ENCODE measurements at places on chromosomes 3 and 15.

DNA sequence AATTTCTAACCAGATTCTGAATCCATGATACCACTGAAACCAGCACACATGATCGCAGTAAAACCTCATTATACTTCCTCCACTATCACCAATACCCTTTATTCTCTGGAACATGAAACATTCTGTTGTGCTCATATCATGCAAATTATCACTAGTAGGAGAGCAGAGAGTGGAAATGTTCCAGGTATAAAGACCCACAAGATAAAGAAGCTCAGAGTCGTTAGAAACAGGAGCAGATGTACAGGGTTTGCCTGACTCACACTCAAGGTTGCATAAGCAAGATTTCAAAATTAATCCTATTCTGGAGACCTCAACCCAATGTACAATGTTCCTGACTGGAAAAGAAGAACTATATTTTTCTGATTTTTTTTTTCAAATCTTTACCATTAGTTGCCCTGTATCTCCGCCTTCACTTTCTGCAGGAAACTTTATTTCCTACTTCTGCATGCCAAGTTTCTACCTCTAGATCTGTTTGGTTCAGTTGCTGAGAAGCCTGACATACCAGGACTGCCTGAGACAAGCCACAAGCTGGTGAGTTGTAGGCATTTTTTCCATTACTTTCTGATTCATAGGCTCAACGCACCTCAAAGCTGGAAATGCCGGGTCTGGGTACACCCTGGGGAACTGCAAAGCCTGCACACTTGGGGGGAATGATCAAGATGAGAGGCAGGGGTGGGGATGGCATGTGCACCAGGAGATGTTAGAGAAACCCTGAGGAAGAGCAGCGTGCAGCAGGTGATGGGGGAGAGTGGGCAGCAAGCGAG is at the start of gene CCR2:
TSS of gene CCR2 (plus strand) at position 465 of the 764 bp plus-strand sequence. CDS start 3,417 bp downstream, outside the sequence.
- DNase-seq = no peak

GRCh38 chr3:152853196-152853595 is 18.3 kb downstream of the P2RY1 start:
- DNase-seq = no peak

GRCh38 chr3:170476291-170476690 is 57.6 kb downstream of the CLDN11 start:
- DNase-seq = no peak

- DNase-seq = no peak
Observed at GRCh38 chr3:170162630-170163029, 18.9 kb downstream of the PHC3 start.

GRCh38 chr3:7547826-7548225 is 686.9 kb downstream of the GRM7 start:
- DNase-seq = no peak

GRCh38 chr3:181431748-181432147 is 280.0 kb upstream of the SOX2 start:
- DNase-seq = no peak

- DNase-seq = no peak
Observed at GRCh38 chr3:158403013-158403412, 168.0 kb upstream of the MLF1 start.

DNA sequence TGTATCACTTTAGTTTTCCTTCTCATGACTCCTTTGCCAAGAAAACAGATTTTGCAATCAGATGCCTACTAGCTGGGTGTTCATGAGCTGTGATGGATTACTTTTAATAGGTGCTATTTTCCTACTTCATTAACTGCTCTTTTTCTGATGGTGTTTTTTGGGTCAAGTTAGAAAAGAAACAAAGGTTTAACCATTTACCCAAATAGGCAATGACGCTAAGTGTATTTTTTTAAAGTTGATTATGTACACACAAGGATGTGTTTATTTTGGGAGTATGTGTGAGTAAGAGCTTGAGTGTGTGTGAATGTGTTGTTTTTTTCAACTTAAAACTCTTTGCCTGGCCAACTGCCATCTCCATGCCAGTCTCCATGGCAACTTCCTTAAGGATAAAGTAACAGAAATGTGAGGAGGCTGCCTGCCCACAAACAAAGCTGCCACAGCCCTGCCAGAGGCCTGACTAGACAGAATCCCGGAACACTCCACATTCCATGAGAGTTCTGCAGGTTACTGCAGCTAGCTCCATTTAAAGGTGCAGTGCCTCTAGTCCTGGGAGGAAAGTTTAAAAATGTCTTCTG is 215.6 kb upstream of the RBMS3 start:
- DNase-seq = peak; percentile 69

GRCh38 chr15:61275901-61276300 is 46.8 kb upstream of the RORA start:
- DNase-seq = no peak

- DNase-seq = no peak
Observed at GRCh38 chr3:103968751-103969150, 1398.0 kb upstream of the ALCAM start.

DNA sequence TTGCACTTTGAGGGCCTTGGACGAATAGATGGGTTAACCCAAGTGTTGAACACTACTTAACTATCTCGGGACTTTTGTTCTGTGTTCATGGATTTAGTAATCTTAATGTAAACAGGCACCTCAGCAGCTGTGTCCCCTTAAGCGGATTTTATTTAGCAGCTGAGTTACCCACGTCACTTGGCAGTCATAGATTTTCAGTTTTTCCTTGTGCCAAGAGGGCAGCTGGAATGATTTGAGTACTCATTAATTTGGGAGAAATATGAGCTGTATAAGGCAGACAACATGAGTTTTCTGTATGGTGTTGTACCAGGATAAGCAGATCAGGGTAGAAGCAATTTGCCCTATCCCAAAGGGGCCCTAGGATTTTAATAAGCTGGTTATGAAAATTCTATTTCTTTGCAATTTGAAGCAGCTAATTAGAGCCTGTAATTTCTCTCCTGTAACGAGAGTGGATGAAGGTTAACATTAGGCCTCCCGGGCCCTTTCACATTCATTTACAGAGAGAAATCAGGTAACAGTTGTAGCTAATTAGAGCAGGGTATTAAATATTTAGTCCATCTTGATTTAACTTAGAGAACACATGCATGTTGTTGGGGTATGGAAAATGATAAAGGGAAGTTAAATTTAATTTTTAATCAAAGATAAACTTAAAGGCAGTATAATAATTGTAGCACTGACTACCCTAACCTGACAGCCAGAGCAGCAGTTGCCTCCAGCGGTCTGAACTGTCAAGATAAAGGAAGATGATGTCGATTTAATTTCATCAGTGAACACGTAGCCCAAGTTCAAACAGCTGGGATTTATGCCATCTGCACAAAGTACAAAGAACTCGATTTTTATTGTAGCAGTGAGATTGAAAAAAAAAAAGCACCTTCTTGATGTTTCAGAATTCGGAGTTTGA is 194.5 kb downstream of the LRTM1 start:
- no peak for DNase-seq

GRCh38 chr15:50181969-50182218 is at the start of gene SLC27A2:
Gene SLC27A2 (plus strand): TSS chr15:50182196. CDS start chr15:50182428, 232 bp downstream.
- DNase-seq = no peak

- DNase-seq = no peak
Observed at GRCh38 chr3:155387571-155387970, 94.1 kb upstream of the STRIT1 start.

GRCh38 chr3:105997800-105998526 is 129.2 kb upstream of the CBLB start:
- peak; percentile 69 for DNase-seq

DNA sequence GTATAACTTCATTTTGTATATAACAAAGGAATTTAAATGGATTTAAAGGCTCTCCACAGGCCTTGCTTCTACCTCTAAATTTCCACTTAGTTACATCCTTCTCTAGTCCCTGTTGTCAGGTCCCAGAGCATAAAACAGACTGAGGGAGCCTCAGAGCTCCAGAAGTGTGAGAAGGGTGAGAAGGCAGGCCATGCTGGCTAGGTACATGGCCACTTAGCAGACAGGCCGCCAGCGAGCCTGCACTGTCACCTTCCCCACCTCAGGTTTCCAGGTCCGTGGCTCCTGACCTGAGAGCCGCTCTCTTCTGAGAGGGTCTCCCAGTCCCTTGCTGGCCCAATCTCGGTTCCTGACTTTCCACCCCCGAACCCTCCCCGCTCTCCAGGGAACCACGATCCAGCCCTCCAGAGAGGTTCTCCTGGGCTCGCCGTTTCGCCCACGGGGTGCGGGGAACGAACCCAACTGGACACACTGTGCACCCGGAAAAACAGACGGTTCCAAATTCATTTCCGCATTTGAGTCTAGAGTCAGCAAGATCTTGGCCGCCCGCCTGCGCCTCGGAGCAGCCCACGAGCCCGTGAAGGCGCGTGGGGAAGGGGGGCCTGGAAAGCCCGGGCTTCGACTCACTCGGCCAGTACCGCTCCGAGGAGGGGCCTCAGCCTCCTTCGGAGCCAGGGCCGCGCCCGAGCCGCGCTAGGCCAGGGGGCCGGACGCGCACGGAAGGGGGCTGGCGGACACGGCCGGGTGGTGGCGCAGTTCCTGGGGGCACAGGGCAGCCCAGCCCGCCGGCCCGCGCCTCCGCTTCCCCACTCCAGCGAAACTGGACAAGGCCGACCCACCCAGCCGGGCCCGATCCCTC is 16.7 kb upstream of the SOX2 start:
- no peak for DNase-seq

- DNase-seq = no peak
Observed at GRCh38 chr3:31875437-31875836, 105.6 kb downstream of the OSBPL10 start.

All from fibroblast of skin of left biceps (primary cell).